MM.1S (cell line): ENCODE measurements at places on chromosomes 5 and 9.

- no peak for DNase-seq
- no peaks in the 10 kb centered on the region for H3K36me3 ChIP-seq
- no peak overlapping the region for H3K27ac ChIP-seq
- H3K27me3 ChIP-seq = no peaks in the 10 kb centered on the region
- peaks cover 25% of the 10 kb centered on the region for H3K4me1 ChIP-seq
- no peak overlapping the region for H3K4me3 ChIP-seq
These were observed 6.2 kb downstream of the TGFBI start for GRCh38 chr5:136034984-136035383.

DNA sequence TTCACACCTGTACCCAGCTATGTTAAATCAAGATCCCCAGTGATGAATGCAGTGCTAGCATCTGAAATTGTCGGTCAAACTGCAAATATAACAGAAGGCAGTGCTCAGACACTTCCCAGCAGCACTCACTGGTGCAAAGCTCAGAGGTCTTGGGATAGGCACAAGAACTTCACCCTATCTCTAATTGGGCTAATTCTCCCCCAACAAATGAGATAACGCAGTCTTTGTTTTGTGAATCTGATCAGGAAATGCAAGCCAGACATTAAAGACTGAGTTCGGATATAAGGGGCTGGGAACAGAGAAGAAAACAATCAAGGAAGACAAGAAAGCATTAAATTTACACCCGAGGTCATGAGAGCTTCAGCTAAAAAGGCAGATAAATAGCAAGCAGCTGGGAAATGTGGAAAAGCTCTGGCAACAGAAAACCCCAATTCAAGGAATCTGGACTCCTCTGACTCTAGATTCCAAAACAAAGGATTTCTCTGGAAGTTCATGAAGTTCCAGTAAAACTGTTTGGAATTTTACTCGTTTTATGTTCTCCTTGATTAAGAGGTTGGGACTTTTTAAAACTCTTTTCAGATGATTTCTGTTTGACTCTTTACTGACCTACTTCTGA lies 65.1 kb downstream of the GNA14 start:
- H3K27ac ChIP-seq = no peak overlapping the region
- H3K4me3 ChIP-seq = no peak overlapping the region
- H3K27me3 ChIP-seq = no peaks in the 10 kb centered on the region
- no peak for DNase-seq
- no peaks in the 10 kb centered on the region for H3K36me3 ChIP-seq

DNA sequence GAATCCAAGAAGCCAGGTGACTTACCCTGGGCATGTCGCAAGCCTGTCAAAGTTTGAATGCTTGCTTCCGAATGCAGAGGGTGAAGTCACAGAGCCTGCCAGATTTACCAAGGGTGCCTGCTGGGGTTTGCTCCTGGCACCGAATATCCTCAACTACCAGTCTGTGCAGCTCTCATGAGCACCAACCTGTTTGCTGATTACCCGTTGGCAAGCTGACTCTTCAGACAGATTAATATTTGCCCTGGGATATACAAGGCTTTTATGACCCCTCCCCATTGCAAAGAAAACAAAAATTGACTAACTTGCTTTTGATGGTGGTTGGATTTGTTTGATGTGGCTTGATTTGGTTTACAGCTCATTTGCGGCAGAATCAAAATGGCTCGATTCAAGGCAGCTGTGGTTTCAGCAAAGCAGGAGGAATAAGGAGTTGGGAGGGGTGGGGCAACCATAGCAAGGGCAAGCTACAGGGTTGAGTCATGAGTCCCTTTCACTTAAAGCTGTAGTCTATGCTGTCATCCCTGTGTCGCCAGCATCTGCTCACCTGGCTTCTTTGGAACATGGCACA lies 82.3 kb upstream of the AGXT2 start:
- no peak for DNase-seq
- no peak overlapping the region for H3K4me3 ChIP-seq
- H3K4me1 ChIP-seq = no peaks in the 10 kb centered on the region
- no peaks in the 10 kb centered on the region for H3K27me3 ChIP-seq

DNA sequence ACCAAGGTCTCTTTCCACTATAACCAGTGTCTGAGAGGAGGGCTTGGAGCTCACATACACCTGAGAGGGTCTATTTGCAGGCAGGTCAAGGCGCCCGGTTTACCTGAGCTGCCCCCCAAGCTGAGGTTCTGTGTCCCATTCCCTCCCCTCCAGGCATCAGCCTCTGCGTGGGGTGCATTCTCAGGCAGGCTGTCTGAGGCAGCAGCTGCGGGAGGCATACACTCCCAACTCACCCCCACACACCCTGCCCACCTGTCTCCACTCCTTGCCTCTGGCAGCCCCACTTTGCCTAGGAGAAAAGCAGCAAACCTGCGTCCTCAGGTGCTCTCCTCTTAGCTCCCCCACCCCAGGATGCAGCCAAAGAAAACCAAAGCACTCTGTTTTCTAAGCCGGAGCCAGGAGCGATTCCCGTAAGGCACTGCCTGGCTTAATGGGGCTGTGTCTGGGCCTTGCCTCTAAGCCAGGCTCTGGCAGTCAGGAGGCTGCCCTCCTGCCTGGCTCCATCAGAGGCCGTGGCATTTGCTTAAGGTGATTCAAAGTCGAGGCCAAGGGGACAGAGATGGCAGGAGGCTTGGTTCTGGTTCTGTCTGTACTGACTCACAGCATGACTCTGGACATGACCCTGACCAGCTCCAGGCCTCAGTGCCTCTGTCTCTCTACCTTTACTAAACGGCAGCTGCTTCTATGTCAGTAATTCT lies 139.2 kb upstream of the TRIM32 start:
- H3K27me3 ChIP-seq = no peaks in the 10 kb centered on the region
- H3K4me3 ChIP-seq = no peak overlapping the region
- DNase-seq = no peak
- H3K27ac ChIP-seq = no peak overlapping the region

DNA sequence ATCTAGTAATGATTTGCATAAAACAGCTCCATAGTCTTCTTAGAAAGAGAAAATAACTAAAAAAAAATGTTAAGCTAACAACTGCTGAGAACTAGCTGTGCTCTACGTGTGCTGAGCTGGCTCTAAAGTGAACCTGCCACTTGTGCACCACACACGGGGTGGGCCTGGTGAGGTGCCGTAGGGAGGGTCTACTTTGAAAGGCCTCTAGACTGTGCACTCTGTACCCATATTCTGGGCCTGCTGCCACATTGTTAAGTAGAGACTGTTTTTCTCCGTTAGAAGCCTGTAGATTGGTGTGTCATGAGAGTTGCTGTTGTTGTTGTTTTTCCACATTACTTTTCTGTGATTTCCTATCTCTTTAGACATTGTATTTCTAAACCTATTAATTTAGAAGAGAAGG lies 93.9 kb downstream of the CD180 start:
- H3K27ac ChIP-seq = no peak overlapping the region
- H3K27me3 ChIP-seq = no peaks in the 10 kb centered on the region
- H3K4me1 ChIP-seq = no peaks in the 10 kb centered on the region
- H3K4me3 ChIP-seq = no peak overlapping the region
- no peak for DNase-seq
- no peaks in the 10 kb centered on the region for H3K36me3 ChIP-seq

GRCh38 chr5:173925449-173926071 lies 37.4 kb downstream of the CPEB4 start:
- no peaks in the 10 kb centered on the region; the same call in 1 of the 2 replicates for H3K36me3 ChIP-seq
- peaks cover 87% of the 10 kb centered on the region for H3K4me1 ChIP-seq
- peak; percentile 79 for DNase-seq

- H3K27ac ChIP-seq = peak overlapping the region; percentile 19; the same call in 1 of the 2 replicates
- peak; percentile 56 for DNase-seq
- peak overlapping the region; percentile 98 for H3K4me3 ChIP-seq
- H3K27me3 ChIP-seq = no peaks in the 10 kb centered on the region
- H3K4me1 ChIP-seq = peaks cover 10% of the 10 kb centered on the region; the same call in 1 of the 2 replicates
These were observed 764 bp downstream of the CAMLG start for GRCh38 chr5:134738963-134739661.

GRCh38 chr9:128190516-128191405 lies 611 bp downstream of the CIZ1 start:
- DNase-seq = no peak
- H3K4me1 ChIP-seq = peaks cover 6% of the 10 kb centered on the region; the same call in 1 of the 2 replicates
- no peaks in the 10 kb centered on the region for H3K27me3 ChIP-seq
- no peaks in the 10 kb centered on the region for H3K36me3 ChIP-seq
- peak overlapping the region; percentile 66 for H3K4me3 ChIP-seq
- H3K27ac ChIP-seq = no peak overlapping the region

GRCh38 chr9:104386425-104387069 lies 117.5 kb upstream of the OR13F1 start:
- no peaks in the 10 kb centered on the region for H3K36me3 ChIP-seq
- no peak overlapping the region for H3K27ac ChIP-seq
- no peaks in the 10 kb centered on the region for H3K27me3 ChIP-seq
- no peak overlapping the region for H3K4me3 ChIP-seq
- DNase-seq = peak; percentile 24

DNA sequence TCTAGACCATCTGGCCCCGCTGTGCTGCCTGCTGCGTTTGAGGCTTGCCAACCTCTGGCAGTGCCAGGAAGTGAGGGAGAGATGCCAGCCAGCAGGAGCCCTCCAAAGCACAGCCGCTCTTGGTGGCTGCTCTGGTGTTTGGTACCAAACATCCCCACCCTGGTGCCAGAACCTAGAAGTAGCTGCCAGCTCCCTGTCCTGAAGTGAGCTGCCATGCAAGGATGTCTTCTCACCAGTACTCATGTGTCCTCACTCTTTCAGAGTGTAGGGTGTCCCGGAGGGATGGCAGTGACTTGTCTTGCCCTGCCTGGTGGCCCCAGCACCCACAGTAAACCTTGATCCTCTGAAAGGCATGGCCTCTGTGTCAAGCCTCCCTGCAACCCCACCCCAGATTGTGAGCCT lies 43.4 kb downstream of the AMBP start:
- no peaks in the 10 kb centered on the region for H3K36me3 ChIP-seq
- no peaks in the 10 kb centered on the region for H3K27me3 ChIP-seq
- H3K4me3 ChIP-seq = no peak overlapping the region
- no peaks in the 10 kb centered on the region for H3K4me1 ChIP-seq
- DNase-seq = no peak

DNA sequence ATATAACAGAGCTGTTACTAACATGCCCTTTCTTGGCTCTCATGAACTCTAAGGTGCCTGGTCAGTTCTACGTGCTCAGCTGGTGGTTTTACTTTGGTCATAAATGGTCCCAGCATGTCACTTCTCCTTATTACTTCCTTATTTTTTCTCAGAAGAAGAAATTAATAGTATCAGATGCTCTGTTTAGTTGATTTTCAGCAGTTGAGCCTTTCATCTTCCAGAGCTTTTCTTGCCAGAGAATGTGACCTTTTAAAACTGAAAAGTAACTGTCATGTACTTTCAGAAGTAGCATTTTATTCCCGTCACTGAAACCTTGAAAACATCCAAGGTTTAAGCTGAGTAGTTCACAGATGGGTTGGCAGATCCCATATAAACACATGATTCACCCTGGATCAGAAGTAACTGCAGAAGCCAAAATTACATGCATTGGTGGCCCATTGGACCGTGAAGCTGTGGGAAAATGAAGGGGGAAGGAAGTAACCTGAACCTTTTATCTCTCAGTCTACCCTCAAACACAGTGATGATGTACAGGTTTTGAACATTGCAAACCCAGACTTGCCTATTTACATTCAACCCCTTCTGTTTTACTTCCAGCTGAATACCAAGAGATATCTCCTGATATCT lies 50.5 kb downstream of the HACD4 start:
- no peaks in the 10 kb centered on the region for H3K36me3 ChIP-seq
- H3K4me1 ChIP-seq = no peaks in the 10 kb centered on the region
- DNase-seq = no peak
- H3K27me3 ChIP-seq = no peaks in the 10 kb centered on the region
- no peak overlapping the region for H3K27ac ChIP-seq
- no peak overlapping the region for H3K4me3 ChIP-seq

GRCh38 chr9:127237801-127238200 lies 26.8 kb upstream of the GARNL3 start:
- H3K4me3 ChIP-seq = no peak overlapping the region
- no peak for DNase-seq
- no peaks in the 10 kb centered on the region for H3K4me1 ChIP-seq
- H3K27ac ChIP-seq = no peak overlapping the region
- H3K27me3 ChIP-seq = no peaks in the 10 kb centered on the region

GRCh38 chr9:75231167-75231566 lies 142.9 kb downstream of the OSTF1 start:
- DNase-seq = no peak
- H3K27me3 ChIP-seq = no peaks in the 10 kb centered on the region
- H3K36me3 ChIP-seq = no peaks in the 10 kb centered on the region

GRCh38 chr9:123251324-123251723 lies 17.1 kb downstream of the STRBP start:
- no peak overlapping the region for H3K4me3 ChIP-seq
- DNase-seq = no peak
- no peaks in the 10 kb centered on the region for H3K27me3 ChIP-seq
- H3K36me3 ChIP-seq = no peaks in the 10 kb centered on the region

DNA sequence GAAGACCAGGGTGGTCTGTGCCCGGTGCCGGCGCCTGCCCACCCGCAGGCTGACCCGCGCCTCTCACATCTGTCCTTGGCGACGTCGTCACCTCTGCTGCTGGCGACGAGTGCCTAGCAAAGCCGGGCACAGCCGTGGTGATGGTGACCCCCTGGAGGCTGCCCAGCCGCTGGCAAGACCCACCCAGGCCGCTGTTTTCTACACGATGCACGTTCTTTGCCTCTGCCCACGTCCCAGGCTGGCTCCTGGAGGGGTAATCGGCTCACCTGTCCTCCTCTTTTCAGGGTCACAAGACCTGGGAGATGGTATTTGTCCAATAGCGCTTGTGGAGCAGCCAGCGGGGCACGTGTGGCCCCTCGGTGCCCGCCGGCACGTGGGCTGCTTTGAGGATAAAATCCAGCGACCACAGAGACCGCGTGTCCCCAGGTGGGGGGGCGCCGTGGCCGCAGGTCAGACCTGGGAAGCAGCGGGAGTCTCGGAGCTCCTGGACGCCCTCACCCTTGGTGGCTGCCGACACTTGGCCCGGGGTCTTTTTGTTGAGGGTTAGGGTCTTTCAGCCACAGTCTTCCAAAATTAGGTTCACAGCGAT lies 29.5 kb downstream of the SLC9A3 start:
- H3K27me3 ChIP-seq = peaks cover 91% of the 10 kb centered on the region
- H3K27ac ChIP-seq = no peak overlapping the region
- no peak overlapping the region for H3K4me3 ChIP-seq
- no peaks in the 10 kb centered on the region for H3K36me3 ChIP-seq
- no peaks in the 10 kb centered on the region for H3K4me1 ChIP-seq

DNA sequence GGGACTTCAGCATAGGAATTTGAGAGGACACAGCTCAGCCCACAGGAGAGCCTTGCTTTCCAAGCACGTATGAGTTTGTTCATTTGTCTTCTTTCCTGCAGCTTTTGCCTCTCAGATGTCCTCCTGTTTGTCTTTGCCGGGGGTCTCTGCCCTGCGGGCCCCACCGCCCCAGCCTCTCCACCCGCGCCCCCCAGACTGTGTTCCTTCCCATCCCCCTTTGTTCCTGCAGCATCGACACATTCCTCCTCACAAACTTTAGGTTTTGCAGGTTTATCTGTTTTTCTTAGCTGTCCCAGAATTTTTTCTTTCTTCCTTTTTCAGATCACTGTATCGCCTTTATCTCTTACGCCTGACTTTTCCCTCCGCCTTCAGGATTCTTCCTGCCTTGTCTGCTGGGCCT lies 18.9 kb downstream of the UBE2QL1 start:
- H3K4me1 ChIP-seq = no peaks in the 10 kb centered on the region
- H3K27me3 ChIP-seq = no peaks in the 10 kb centered on the region
- no peak overlapping the region for H3K27ac ChIP-seq
- no peak overlapping the region for H3K4me3 ChIP-seq

- H3K27ac ChIP-seq = no peak overlapping the region
- DNase-seq = no peak
- H3K4me3 ChIP-seq = no peak overlapping the region
- no peaks in the 10 kb centered on the region for H3K36me3 ChIP-seq
These were observed 69.0 kb downstream of the SCAMP1 start for GRCh38 chr5:78429332-78429980.
